ENCODE measurements at places on chromosomes 6 and 20. TPM values are rescaled to one million over a fixed set of nuclear protein-coding genes. Genes with fewer than 3 reads are reported as not detected.
A peak's percentile ranks its signal among the peaks of the same experiment; 100 is the strongest.

GRCh38 chr6:37799263-37799644 lies 20.3 kb upstream of the ZFAND3 start:
- H3K4me3 ChIP-seq, result no peak overlapping the region
- DNase-seq, result no peak
- H3K36me3 ChIP-seq, result no peaks in the 10 kb centered on the region
- H3K4me1 ChIP-seq, result no peaks in the 10 kb centered on the region

Gene EDN1
- 0.14 TPM for total RNA-seq

DNA sequence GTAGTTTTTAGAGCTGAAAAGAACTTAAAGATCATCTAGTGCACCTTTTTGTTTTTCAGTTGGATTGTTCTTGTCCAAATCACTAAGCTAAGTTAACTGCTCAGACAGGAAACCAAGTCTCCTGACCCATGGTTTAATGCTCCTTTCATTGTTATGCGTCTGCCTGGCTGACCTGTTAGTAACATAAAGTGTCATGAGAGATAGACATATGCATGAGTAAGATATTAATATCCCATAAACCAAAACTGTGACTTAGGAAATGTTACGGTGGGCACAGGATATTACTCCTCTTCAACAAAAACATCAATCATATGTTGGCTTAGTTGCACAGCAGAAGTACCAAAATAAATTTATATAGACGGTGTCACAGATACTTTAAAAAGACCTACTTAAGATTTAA lies 84.0 kb downstream of the ESR1 start:
- no peaks in the 10 kb centered on the region for H3K36me3 ChIP-seq
- no peaks in the 10 kb centered on the region for H3K27me3 ChIP-seq
- DNase-seq, result no peak
- H3K27ac ChIP-seq, result no peak overlapping the region
- H3K4me1 ChIP-seq, result no peaks in the 10 kb centered on the region

Gene GINS1
- total RNA-seq, result 34.9 TPM

Gene ADGRF4
- not detected for total RNA-seq

DNA sequence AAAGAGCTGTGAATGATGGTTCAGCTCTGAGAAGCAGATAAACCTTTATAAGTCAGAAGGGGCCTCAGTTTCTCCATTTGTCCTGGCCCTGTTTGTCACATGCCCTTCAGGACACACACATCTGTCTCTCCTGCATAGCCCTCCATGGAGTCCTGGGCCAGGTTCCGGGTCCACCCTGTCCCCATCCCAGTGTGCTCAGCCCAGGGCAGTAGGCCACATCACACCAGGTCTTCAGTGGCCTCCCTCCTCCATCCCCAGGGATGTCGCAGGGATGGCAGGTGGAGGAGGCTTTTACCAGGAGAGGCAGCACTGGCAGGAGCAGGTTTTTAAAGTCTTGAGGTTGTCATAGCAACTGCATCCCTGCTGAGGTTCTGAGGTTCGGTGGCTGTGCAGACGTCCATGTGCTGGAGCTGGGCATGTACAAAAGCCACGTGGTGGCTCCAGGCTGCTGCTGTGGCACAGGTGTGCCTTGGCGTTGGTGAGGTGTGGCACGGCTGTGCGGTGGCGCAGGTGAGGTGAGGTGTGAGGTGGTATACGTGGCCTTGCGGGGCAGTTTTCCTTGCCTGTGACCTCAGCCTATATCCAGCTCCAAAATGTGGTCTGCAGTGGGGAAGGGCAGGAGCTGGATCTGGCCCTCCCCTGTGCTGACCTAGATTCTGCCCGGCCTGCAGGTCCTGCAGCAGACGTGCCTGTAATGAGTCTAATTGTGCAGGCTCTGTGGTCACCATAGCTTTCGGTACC lies 8.0 kb upstream of the NPBWR2 start:
- H3K4me3 ChIP-seq, result no peak overlapping the region
- H3K27ac ChIP-seq, result no peak overlapping the region
- no peak for DNase-seq
- no peaks in the 10 kb centered on the region for H3K27me3 ChIP-seq
- peaks cover 6% of the 10 kb centered on the region for H3K4me1 ChIP-seq

GRCh38 chr20:55316753-55317152 lies 688.6 kb downstream of the CBLN4 start:
- H3K27ac ChIP-seq, result no peak overlapping the region
- no peaks in the 10 kb centered on the region for H3K4me1 ChIP-seq
- no peaks in the 10 kb centered on the region for H3K36me3 ChIP-seq
- no peak for DNase-seq
- H3K27me3 ChIP-seq, result no peaks in the 10 kb centered on the region

Gene TCF21
- total RNA-seq, result not detected

- no peaks in the 10 kb centered on the region for H3K27me3 ChIP-seq
- H3K36me3 ChIP-seq, result no peaks in the 10 kb centered on the region
- no peak overlapping the region for H3K27ac ChIP-seq
- no peak overlapping the region for H3K4me3 ChIP-seq
Measured at GRCh38 chr6:86856937-86857563, 80.3 kb upstream of the HTR1E start.

GRCh38 chr6:23027281-23027680 lies 457.9 kb downstream of the HDGFL1 start:
- DNase-seq, result no peak
- no peak overlapping the region for H3K27ac ChIP-seq
- no peaks in the 10 kb centered on the region for H3K4me1 ChIP-seq
- no peaks in the 10 kb centered on the region for H3K27me3 ChIP-seq
- H3K36me3 ChIP-seq, result no peaks in the 10 kb centered on the region
- H3K4me3 ChIP-seq, result no peak overlapping the region

Gene ISM1
- 1.4 TPM for total RNA-seq

GRCh38 chr6:34182751-34183531 lies 37.1 kb upstream of the GRM4 start:
- H3K27me3 ChIP-seq, result no peaks in the 10 kb centered on the region
- peak; percentile 79 for DNase-seq
- H3K4me1 ChIP-seq, result peaks cover 25% of the 10 kb centered on the region
- H3K4me3 ChIP-seq, result peak overlapping the region; percentile 66
- H3K36me3 ChIP-seq, result peaks cover 8% of the 10 kb centered on the region

Gene NFYA
- total RNA-seq, result 30.7 TPM

DNA sequence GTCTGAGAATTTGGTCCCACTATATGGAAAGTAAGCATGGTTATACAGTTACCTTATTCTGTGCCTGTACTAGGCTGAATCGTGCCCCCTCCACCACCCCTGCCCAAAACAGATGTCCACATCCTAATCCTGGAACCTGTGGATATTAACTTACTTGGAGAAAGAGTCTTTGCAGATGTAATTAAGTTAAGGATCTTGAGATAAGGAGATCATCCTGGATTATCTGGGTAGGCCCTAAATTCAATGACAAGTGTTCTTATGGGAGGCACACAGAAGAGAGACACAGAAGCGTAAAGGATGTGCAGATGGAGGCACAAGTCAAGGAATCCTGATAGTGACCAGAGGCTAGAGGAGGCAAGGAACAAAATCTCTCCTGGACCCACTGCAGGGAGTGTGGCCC lies 116.7 kb upstream of the MAN1A1 start:
- H3K27ac ChIP-seq, result no peak overlapping the region
- no peaks in the 10 kb centered on the region for H3K27me3 ChIP-seq
- no peak for DNase-seq
- H3K36me3 ChIP-seq, result no peaks in the 10 kb centered on the region
- peaks cover 26% of the 10 kb centered on the region for H3K4me1 ChIP-seq

Gene RAB5IF
- total RNA-seq, result 74.5 TPM

DNA sequence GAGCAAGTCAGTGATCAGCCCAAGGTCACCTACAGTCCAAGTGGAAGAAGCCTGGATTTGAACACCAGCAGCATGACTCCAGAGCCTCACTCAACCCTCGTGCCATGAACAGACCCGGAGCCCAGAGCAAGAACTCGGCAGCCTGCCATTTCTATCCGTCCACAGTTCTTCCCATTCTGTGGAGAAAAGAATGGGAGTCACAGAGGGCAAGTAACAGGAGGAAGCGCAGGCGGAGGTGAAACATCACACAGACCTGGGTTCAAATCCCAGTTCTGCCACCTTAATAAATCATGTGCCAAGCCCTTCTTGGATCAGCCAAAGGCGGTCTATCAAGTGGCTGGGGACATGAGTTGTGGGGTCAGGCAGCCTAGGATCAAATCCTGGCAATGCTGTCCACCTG lies 4.3 kb downstream of the PREX1 start:
- H3K4me3 ChIP-seq, result peak overlapping the region; percentile 96
- H3K27ac ChIP-seq, result peak overlapping the region; percentile 98
- no peak for DNase-seq
- peaks cover 56% of the 10 kb centered on the region for H3K36me3 ChIP-seq
- no peaks in the 10 kb centered on the region for H3K27me3 ChIP-seq

Gene OPRM1
- not detected for total RNA-seq

DNA sequence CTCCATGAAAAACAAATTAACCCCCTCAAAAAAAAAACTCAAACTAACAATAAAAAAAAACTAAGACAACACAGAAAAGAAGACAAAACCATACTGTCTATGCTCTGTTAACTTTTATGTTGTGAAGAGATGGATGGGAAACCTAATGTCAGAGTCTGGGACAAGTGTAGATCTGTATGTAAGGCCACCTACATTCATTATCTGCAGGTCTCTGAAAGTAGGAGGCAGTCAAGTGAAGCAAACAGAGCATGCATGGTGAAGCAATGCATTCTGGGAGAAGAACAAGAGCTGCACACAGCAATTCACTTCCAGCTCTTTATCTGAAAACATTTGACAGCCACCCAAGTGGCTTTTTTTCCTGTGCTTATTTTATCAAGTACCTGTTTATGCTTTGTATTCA lies 452.0 kb downstream of the EPHA7 start:
- no peaks in the 10 kb centered on the region for H3K4me1 ChIP-seq
- no peaks in the 10 kb centered on the region for H3K36me3 ChIP-seq
- H3K27me3 ChIP-seq, result no peaks in the 10 kb centered on the region
- DNase-seq, result no peak
- no peak overlapping the region for H3K27ac ChIP-seq
- no peak overlapping the region for H3K4me3 ChIP-seq

GRCh38 chr6:8831366-8832152 lies 396.2 kb upstream of the SLC35B3 start:
- no peak overlapping the region for H3K4me3 ChIP-seq
- H3K4me1 ChIP-seq, result no peaks in the 10 kb centered on the region
- H3K27me3 ChIP-seq, result peaks cover 2% of the 10 kb centered on the region
- no peak overlapping the region for H3K27ac ChIP-seq
- H3K36me3 ChIP-seq, result no peaks in the 10 kb centered on the region
- DNase-seq, result no peak

Gene DPPA5
- total RNA-seq, result not detected

DNA sequence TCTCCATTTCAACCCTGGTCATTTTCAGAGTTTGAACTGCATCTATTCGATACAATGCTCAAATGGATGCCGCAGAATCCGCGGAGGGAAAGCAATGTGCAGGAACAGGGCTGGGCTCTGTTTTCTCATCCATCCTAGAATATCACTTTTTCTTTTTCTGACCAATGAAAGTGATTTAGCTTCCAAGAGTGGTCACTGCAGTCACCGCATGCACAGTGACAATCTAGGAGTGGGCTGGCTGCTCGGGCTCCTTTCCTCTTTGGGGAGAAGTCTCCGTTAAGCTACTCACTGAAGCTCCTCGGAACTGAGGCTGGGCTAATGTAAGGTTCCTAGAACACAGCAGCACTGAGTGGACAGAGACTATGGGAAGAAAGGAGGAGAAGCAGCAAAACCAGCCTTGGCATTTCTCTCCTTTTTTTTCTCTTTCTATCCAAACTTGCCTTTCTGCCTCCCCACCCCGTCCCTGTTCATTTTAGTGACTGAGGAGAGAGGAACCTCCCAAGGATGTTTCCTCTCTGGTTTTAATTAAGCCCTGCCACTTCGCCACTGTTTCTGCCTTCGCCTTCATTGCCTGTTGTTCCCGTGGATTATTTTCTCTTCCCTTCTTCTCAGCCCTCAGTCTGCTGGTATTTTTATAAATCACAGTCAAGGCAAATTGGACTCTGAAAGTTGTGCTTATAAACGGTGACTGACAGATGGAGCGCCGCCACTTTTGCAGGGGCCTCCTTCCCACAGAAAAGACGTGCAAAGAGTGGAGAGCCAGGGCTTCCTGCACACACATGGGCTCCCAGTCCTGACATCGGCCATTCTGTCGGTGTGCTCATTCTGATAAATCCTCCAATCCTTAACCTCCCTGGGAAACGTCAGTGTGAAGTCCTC lies 41.1 kb downstream of the RAMACL start:
- no peak overlapping the region for H3K4me3 ChIP-seq
- H3K36me3 ChIP-seq, result no peaks in the 10 kb centered on the region
- no peaks in the 10 kb centered on the region for H3K27me3 ChIP-seq
- H3K4me1 ChIP-seq, result peaks cover 18% of the 10 kb centered on the region

Data from activated CD8-positive, alpha-beta T cell treated with anti-CD3 and anti-CD28 coated beads for 36 hours (primary cell).